H54 (cell line): ENCODE measurements at places on chromosomes 3 and 15.

GRCh38 chr3:190424478-190425439 lies 24.9 kb downstream of the TMEM207 start:
- DNase-seq: peak; percentile 20

- DNase-seq: no peak
Observed at GRCh38 chr3:100113723-100114412, 433 bp downstream of the FILIP1L start.

- no peak for DNase-seq
Observed at GRCh38 chr3:123411340-123412040, 37.4 kb downstream of the ADCY5 start.

- no peak for DNase-seq
Observed at GRCh38 chr3:119630128-119630879, 30.1 kb downstream of the POPDC2 start.

- DNase-seq: no peak
Observed at GRCh38 chr3:134655706-134656105, 4.9 kb upstream of the KY start.

GRCh38 chr3:129665024-129665768 lies 58.7 kb upstream of the PLXND1 start:
- peak; percentile 33 for DNase-seq

GRCh38 chr3:52896613-52897012 lies 735 bp downstream of the STIMATE start:
- DNase-seq: no peak

DNA sequence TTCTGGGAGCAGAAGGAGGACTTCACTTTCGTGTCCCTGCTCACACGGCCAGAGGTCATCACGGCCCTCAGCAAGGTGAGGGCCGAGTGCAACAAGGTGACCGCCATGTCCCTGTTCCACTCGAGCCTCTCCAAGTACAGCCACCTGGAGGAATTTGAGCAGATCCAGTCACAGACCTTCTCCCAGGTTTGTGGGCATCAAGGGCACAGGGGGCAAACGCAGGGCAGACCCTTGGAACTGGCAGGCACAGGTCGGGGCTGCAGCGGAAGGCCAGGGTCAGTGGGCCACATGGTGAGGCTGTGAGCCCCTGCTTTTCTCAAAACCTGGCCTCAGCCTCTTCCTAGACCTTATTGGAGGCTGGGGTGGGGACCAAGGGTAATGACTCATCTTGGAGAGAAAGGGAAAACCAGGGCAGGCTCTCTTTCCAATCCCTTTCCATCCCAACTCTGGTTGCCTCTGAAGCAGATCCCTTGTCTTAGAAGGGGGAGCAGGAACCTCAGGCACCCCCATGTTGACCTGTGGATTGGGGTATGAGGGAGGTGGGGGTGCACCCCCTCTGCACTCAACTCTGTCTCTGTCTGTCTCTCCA lies 29.5 kb downstream of the DNAH1 start:
- DNase-seq: peak; percentile 58

GRCh38 chr3:60514866-60515265 lies 736.4 kb downstream of the FHIT start:
- no peak for DNase-seq

GRCh38 chr3:184717399-184717983 lies 5.6 kb upstream of the MAGEF1 start:
- DNase-seq: no peak

GRCh38 chr15:47857776-47858167 lies 140.5 kb downstream of the SEMA6D start:
- no peak for DNase-seq

DNA sequence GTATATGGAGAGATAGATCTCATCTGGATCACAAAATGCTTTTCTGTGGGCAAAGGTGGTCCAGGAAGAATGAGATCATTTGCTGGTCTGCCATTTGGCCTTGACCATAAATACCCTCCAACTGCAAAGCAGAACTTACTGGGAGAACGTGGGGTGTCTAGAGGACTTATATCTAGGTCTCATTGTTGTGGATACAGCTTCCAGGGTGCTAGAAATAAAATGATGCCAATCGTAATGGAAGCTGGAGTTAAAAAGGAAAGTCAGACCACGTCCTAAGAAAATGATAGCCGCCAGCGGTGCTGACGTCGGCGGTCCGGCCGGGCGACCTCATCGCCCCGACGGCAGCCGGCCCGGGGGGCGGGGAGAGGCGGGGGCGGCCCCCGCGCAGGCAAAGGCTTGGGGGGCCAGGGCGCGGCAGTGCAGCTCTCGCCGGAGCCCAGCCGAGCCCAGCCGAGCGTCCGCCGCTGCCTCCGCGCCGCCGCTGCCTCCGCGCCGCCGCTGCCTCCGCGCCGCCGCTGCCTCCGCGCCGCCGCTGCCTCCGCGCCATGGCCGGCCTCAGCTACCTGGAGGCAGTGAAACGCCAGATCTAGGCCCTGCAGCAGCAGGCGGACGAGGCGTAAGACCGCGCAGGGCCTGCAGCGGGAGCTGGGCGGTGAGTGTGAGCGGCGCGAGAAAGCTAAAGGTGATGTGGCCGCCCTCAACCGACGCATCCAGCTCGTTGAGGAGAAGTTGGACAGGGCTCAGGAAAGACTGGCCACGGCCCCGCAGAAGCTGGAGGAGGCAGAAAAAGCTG lies 89.5 kb downstream of the EOMES start:
- peak; percentile 40 for DNase-seq

DNA sequence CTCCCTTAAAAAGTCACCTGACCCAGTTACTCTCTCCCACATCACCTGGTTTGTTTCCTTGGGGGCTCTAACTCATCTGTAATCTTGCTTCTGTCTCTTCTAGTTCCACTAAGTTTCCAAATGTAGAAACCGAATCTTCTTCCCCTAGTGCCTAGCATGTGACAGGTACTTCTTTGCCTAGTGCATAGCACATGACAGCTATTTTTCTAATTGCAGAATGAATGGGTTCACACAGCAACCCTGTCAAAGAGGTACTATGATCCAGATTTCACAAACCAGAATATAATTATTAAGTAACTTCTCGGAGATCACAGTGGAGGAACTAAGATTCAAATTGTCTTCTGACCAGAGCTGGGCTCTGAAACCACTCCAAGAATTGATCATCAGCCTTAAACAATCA lies 7.4 kb downstream of the DPH3 start:
- DNase-seq: no peak

GRCh38 chr15:97849183-97849582 lies 111.3 kb upstream of the ARRDC4 start:
- no peak for DNase-seq

DNA sequence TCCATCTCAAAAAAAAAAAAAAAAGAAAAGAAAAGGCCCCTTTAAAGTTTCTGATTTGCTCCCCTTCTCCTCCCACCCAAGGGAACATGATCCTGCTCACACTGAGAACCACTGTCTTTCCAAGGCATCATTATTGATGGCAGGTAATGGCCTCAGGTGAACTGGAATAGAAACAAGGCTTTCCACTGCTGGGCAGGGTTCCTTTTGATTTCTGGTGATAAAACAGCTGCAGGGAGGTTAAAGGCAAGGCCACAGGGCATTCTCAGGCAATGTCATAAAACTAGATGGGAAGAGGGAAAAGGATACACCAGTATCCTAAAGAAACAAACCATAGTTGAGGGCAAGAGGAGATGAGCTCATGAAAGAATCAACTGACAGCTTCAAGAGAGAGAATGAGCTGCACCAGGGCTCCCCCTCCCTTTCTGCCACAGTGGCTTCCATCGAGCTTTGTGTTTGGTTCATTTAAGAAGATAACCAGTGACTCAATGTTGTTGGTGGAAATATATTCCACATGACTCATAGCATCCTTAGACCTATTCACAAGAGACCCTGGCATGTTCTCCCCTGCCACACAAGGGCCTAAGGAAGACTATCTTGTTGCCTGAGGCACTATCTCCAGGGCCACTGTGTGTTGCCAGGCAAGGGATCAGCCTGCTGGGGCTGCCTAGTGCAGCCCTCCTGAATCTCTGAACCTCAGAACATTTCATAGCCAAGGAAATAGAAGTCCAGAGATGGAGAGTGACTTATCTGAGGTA lies 86.4 kb downstream of the WDR76 start:
- peak; percentile 83 for DNase-seq

DNA sequence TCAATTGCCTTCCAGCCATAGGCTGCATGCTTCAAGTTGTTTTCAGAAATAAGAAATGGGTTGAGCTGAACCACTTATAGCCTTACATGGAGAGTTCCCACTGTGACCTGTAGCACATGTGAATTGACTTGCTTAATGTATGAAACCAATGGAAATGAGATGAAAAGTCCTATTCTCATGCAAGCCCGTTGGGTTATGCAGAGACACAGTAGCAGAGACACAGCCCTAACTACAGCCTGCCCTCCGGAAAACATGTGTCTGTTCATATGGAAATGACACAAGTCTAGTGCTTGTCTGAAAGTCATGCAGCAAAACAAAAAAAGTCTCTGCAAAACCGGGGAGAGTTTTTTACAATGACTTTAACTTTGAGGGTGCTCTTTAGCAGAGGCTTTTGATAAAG lies 14.5 kb downstream of the HIGD2B start:
- no peak for DNase-seq

DNA sequence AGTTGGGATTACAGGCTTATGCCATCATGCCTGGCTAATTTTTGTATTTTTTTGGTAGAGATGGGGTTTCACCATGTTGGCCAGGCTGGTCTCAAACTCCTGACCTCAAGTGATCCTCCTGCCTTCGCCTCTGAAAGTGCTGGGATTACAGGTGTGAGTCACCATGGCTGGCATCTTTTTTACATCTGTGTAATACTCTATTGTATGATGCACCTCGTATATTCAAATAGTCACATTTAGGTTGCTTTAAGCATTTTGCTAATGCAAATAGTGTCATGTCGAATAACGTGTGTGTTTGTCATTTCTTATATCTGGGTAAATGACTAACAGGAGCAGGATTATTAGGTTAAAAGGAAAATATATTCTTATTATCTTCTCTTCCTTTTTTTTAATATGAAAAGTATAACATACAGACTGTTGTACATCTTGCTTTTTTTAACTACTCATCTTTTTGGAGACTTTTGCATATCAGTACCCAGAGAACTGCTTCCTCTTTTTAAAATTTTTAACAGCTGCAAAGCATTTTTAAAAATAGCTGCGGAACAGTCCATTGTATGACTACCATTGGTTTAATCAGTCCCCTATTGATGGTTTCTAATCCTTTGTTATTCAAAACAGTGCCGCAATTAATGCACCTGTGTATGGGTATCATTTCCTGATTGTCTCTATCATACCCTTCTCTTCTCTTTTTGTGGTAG lies 13.4 kb downstream of the SCAMP5 start:
- no peak for DNase-seq

GRCh38 chr3:89375451-89375850 lies 268.0 kb downstream of the EPHA3 start:
- DNase-seq: no peak

DNA sequence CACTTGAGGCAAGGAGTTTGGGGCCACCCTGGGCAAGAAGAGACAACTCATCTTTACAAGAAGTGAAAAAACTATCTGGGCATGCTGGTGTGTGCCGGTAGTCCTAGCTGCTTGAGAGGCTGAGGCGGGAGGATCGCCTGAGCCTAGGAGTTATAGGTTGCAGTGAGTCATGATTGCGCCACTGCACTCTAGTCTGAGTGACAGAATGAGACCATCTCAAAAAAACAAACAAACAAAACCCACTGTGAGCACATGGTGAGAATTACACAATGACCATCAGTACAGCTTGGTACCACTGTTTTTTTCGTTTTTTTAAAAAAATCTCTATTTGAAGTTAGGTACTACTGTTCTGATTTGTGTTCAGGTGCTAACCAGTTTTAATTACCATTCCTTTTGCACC lies 13.6 kb downstream of the VPS39 start:
- no peak for DNase-seq

DNA sequence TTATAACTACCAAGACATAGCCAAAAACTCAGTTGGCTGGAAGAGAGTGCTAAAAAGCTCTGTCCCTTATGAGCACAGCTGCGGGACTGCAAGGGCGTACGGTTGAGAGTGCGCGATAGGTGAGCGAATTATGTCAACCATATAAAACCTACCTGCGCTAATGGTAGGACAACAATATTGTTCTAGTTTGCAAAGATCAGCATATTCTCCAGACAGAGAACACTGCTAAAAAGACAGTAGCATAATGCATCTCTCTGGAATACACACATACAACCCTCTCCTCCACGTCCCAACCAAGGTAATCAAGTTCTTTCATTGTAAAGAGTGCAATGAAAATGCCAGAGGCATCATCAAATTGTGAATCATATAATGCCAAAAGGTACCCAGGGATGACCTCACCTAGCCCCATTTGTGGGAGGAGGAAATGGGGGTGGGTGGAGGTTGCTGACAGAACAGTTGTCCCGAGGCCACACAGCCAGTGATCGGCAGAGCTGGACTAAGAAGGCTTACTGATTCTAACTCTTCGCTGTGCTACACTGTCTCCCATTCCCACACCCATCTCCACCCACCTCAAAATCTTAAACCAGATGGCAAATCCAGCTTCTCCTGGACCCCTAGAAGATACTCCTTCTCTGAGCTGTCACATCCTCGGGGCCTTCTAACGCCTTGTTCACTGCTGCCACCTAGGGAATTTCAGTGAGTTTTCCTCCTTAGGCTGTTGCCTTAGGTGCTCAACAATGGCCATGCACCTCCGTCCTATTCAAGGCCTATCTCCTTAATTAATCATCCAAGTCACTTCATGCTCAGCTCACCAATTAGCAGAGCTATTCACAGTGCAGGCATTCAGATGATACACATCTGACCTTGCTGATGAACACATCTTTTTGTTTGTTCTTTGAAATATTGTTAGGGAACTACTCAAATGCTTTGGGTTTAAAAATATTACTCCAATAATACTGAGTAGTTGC lies 60.7 kb downstream of the RPL22L1 start:
- DNase-seq: no peak

- no peak for DNase-seq
Observed at GRCh38 chr3:67517781-67518180, 136.6 kb downstream of the SUCLG2 start.

GRCh38 chr15:97087006-97087741 lies 756.7 kb downstream of the NR2F2 start:
- DNase-seq: no peak
